Neural crest cell (in vitro differentiated cells): ENCODE measurements at places on chromosomes 1 and 21. TPM values are rescaled to one million over a fixed set of nuclear protein-coding genes. Genes with fewer than 3 reads are reported as not detected.

RNF186 gene
- not detected in 2 replicates for total RNA-seq

FGR gene
- not detected in 2 replicates for total RNA-seq

NTNG1 gene
- 1.1 and 1.3 TPM in 2 replicates for total RNA-seq

RHD gene
- total RNA-seq = 0.07 TPM in 1 of 2 replicates, not detected in the other

GRCh38 chr1:211831558-211832323 lies 1.2 kb upstream of the LPGAT1 start:
- H3K4me1 ChIP-seq = peaks cover 31% of the 10 kb centered on the region
- peaks cover 9% of the 10 kb centered on the region for H3K27me3 ChIP-seq
- H3K36me3 ChIP-seq = no peaks in the 10 kb centered on the region
- no peak overlapping the region for H3K27ac ChIP-seq

- no peaks in the 10 kb centered on the region for H3K36me3 ChIP-seq
- no peak overlapping the region for H3K27ac ChIP-seq
- H3K4me1 ChIP-seq = peaks cover 22% of the 10 kb centered on the region
- no peak for DNase-seq
- peaks cover 94% of the 10 kb centered on the region for H3K27me3 ChIP-seq
These were observed 969 bp upstream of the RIPK4 start for GRCh38 chr21:41767606-41768436.

- no peaks in the 10 kb centered on the region for H3K36me3 ChIP-seq
- H3K27ac ChIP-seq = no peak overlapping the region
- no peak for DNase-seq
- H3K4me1 ChIP-seq = no peaks in the 10 kb centered on the region
- H3K4me3 ChIP-seq = no peak overlapping the region
These were observed 13.0 kb upstream of the GORAB start for GRCh38 chr1:170518965-170519364.

- no peak for DNase-seq
- H3K27ac ChIP-seq = no peak overlapping the region
- H3K4me3 ChIP-seq = no peak overlapping the region
- peaks cover 16% of the 10 kb centered on the region for H3K4me1 ChIP-seq
- no peaks in the 10 kb centered on the region for H3K36me3 ChIP-seq
These were observed 48.3 kb upstream of the C1orf174 start for GRCh38 chr1:3948344-3948743.
